Stomach (tissue), 19 donors: ENCODE measurements at places on chromosomes 7 and 10. TPM values are rescaled to one million over a fixed set of nuclear protein-coding genes. Genes with fewer than 3 reads are reported as not detected.

The ZNF800 gene
- total RNA-seq, result 9.3 TPM

The ENTPD1 gene
- total RNA-seq, result 4.5 TPM

The OR6B1 gene
- total RNA-seq, result not detected

The SFTPA1 gene
- not detected for total RNA-seq

The SCD gene
- total RNA-seq, result 8.7 TPM

The OR6V1 gene
- not detected for total RNA-seq

The GBX1 gene
- total RNA-seq, result not detected

- peak; percentile 79 for DNase-seq
Observed at GRCh38 chr10:112490545-112490944, 43.5 kb downstream of the VTI1A start.

DNA sequence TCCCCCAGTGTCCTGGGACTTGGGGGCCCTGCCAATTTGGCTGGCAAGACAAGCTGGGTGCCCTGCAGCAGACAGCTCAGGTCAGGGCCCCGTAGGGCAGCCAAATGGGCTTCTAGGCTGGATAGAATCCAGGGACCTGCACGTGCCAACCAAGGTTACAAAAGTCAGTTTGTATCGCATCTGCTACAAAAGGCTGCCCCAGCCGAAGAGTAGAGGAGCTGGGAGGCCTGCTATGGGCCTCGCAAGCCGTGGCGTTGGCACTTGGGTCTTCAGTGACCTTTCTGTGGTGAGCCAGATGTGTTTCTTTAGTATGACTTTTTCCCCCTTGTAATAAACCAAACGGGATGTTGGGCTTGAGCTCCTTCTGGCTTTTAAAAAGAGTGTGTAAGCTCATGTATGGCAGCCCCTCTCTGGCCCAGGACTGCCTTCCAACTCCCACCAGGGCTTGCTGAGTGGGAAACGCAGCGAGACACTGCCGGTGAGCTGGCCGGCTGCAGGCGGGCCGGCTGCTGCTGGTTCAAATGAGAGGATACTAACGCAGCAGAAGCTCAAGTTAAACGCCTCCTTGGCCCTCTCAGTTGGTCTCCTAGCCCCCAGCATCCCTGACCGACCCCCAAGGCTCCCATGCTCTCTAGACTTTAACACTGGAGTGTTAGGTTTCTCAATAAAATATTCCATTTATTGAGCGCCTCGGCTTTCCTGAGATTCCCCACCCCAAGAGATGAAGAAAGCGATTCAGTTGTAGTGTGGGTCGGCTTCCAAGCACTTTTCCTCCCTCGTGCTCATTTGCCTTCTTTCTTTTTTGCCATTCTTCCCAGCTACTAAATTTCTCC, 3.1 kb upstream of the HOXA10 start:
- no peak for DNase-seq

GRCh38 chr10:102452672-102453340, 1.5 kb upstream of the C10orf95 start:
- no peak for DNase-seq

DNA sequence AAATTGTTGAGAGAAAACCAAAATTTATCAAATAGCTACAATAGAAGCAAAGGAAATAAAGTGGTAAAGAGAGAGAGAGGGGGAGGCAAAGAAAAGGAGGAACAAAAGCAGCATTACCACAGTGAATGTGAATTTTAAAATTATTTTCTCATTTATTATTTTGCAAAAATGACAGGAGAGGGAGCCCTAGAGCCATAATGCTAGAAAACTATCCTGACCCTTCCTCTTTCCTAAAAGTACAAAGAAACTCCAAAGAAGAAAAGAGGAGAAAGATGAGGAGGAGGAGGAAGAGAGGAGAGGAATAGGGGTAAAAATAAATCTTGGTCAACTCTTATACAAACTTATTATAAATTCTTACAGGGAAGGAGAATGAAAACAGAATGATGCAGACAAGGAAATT, 921.5 kb downstream of the NRG3 start:
- peak; percentile 42 for DNase-seq

- no peak for DNase-seq
Observed at GRCh38 chr10:102713539-102713813, 721 bp downstream of the ARL3 start.

- DNase-seq, result peak; percentile 37
Observed at GRCh38 chr10:63256009-63256773, 123.1 kb downstream of the NRBF2 start.

- no peak for DNase-seq
Observed at GRCh38 chr7:24718431-24718831, 38.8 kb downstream of the GSDME start.

DNA sequence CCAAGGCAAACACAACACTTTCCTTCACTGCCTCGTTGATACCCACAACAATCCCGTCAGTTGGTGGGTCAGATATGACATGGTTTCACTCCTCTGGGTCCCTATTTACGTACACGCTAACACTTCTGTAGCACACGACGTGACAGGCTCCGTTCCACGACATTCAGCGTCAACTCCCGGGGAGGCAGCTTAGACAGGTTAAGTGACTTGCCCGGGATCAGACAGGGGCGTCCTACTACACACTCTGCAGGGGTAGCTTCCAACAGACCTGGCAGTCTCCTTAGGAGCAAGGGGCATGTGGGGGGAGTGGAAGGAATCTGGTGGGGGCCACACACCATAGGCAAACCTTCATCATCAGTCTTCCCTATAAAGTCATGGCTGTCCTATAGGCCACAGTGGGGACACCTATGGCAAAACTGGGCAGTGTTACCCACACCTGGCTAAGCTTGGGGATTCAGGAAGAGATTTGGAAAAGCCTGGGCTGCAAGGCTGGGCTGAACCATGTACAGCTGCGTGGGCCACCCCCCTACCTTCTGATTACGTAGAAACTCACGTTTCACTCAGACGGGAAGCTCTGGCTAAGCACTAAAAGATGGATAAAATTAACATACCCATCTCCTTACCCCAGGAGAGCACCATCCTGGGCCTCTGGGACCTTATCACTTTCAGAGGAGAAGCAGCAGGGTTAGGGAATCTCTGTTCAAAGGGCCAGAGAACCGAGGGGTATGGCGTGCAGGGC, 2.0 kb downstream of the TYSND1 start:
- no peak for DNase-seq

DNA sequence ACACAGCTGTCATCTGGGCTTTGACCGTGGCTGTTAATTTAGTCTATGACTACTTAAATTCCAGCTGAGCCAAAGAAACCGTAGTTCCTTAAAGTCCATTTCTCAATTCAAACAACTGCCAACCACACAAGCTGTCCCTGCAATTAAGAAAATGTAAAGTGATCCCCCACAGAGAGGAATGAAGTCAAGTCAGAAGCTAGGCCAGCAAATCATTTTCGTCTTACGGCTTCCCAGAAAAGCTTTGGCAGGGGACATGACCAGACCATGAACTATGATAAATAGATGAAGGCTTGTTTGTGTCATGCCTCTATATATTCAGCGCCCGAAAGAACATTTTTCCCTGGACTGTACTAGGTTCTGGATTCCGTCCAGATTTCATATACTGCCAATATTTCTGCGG, 54.6 kb downstream of the HACD1 start:
- no peak for DNase-seq

- no peak for DNase-seq
Observed at GRCh38 chr7:138398857-138399256, 61.2 kb upstream of the TRIM24 start.

DNA sequence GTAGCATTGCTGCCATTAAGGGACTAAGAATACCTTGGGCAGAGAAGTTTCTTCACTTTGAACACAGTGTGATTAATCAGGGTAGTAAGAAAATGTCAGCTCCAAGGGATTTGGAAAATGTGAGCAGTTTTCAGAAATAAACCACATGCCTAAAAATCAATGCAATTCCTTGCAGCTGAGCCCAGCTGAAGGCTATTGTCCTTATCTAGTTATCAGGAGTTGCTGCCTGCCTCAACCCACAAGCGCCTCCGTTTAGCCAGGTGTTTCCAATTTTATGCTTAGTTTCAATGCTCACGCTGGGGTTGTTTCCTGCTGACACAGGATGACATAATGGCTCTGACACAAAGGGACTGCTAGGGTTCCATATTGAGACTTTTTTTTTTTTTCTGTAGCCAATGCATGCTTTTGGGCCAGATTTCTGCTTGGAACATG, 132.3 kb upstream of the ANK3 start:
- peak; percentile 49 for DNase-seq

DNA sequence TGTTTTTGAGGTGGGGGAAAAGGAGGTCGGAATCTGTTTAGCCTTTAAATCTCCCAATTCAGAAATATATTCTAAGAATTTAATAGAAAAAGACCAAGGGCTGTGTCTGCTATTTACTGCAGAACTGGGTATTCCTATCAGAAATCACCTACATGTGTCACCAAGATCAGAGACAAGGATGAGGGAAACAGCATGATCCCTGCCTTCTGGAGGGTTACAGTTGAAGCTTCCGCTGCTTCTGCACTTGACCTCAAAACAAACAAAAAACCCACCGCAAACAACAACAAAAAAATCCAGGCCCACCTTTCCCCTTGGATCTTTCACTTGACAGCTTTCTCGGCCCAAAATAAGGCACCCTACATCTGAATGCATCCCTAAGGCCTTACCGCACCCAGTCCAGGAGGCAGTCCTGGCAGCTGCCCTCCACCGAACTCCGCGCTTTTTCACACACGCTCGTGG, 750 bp upstream of the CDK14 start:
- DNase-seq, result no peak

DNA sequence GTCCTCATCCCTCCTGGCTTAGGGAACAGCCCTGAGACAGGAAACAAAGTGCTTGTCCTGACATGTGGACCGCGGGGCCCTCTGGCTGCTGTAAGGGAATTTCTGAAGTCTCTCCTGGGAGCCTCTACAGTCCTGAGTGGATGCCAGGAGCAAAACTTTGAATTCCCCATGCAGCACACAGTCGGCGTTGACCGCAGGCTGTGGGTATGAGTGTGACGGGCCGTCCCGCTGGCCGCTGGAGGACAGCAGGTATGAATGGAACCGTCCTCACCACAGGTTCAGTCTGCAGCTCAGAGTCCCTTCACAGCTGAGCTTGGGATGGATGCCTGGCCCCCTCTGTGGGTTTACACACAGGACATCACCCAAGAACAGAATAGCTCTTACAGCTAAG, 94.9 kb downstream of the GPR26 start:
- no peak for DNase-seq

GRCh38 chr7:115910541-115911164, 119.9 kb downstream of the TFEC start:
- no peak for DNase-seq

GRCh38 chr10:130421909-130422308, 285.7 kb downstream of the GLRX3 start:
- no peak for DNase-seq

GRCh38 chr10:31219306-31219705, 99.7 kb upstream of the ZEB1 start:
- peak; percentile 39 for DNase-seq

DNA sequence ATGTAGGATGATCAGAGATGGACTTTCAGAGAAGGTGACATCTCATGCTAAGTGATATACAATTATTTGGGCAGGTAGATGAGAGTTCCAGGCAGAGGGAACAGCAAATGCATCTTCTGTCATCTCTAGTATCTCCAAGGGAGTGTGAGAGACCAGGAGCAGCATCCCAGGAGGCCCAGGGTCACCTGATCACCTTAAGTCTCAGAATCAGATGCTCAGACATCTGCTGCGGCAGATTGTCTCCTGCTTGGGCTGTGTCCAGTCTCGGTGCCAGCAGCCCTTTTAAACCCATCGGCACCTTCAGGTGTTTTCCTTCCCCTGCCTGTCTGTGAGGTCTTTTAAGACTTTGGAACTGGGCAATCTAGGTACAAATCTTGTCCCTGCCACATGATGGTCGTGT, 690.6 kb downstream of the LRMDA start:
- no peak for DNase-seq

- DNase-seq, result no peak
Observed at GRCh38 chr7:137820677-137821420, 25.9 kb downstream of the DGKI start.

DNA sequence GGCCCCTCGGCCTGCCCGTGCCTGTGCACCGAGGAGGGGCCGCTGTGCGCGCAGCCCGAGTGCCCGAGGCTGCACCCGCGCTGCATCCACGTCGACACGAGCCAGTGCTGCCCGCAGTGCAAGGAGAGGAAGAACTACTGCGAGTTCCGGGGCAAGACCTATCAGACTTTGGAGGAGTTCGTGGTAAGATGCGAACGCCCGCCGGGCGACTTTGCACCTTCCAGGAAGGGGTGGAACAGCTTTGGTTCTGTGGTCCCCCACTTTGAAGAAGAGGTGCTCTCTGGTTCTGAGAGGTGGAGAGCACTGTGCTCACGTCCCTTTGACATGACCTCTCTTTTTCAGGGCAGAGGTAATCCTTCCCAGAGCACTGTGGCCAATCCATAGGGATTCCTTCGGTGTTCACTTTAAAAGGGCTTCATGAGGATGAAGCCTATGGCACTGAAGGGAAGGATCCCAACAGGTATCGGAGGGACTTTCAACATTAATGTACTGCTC, 2.6 kb downstream of the VWC2 start:
- no peak for DNase-seq

DNA sequence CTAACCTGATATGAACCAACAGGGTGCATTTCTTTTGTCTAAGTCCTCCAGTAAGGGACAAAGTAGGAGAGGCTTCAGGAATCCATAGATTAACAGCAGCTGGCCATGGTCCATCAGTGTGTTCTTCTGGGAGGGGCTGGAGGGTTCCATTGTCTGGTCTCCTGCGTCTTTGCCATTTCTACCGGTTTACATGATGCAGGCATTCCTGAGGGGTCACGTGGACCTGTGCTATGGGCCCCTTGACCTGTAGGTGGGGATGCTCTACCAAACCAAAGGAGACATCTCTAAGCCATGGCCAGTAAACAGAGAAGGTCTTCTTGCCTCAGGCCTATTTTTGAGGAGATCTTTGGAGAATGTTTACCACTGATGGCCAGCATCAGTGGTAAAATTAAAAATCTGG, 28.7 kb upstream of the HABP2 start:
- DNase-seq, result no peak

DNA sequence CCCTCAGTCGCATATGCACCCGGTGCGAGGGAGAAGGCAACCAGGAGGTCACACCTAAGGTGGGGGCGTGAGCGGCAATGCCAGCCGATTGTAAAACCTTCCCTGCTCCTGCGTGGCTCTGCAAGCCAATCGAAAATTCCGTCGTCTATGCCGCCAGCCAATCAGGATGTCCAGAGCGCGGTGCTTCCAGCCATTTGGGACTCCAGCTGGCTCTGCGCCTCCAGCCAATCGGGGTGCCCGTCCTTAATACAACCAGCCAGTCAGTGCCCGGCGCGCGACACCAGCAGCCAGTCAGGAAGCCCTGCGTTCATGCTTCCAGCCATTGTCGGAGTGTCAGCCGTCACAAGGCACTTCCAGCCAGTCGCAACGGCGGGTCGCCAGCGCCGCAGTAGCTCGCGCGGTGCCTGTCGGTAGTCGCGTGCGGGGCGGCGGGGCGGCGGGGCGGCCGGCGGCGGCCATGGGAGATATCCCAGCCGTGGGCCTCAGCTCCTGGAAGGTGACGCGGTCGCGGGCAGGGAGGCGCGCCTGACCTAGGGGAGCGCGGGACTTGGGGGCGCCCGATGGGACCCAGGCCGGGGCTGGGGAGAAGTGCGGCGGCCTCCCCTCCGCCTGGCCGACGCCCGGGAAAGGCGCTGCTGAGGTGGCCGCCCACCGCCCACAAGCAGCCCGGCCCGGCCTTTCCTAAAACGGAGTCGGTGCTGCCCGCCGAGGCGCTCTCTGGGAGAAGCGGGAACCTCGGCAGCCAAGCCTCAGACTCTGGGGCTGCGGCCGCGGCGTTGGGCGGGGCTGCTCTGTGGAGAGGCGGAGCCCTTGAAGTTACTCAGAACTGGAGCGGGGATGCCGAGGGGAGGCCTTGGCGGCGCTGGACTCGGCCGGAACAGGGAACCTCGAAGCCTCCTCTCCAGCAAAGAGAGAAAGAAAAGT, at the start of gene AKR1E2:
TSS of gene AKR1E2 (plus strand) at position 340 of the 924 bp plus-strand sequence. CDS start at position 458, 118 bp downstream.
- DNase-seq, result peak; percentile 84
